ENCODE measurements at places on chromosomes 5 and 9.
A peak's percentile ranks its signal among the peaks of the same experiment; 100 is the strongest.

DNA sequence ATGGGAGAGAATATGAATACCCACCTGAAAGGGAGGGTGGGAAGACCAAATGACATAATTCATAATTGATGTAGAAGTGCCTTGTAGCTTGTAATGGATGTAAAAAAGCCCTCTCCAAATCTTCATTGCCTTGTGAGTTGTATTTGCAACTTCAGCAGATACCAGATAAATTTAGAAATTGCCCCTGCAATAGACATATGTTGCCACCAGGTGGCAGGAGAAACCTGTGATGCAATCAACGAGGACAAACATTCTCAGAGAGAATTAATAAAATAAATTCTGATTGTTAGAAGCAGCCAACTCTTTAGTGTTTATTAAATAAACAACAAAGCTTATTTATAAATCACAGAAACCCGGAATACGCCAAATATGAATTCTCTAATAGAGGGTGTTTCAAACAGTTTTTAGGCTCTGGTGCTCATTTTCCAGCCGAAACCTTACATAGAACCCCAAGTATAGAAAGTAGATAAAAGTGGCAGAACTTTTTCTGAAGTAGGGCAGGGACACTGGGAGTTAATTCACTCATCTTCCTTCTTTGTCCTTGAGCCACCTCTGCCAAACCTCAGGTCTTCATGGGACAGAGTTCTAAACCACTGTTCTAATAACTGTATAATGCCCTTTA, 147.8 kb downstream of the TMEM38B start:
- peak; percentile 16 for DNase-seq

DNA sequence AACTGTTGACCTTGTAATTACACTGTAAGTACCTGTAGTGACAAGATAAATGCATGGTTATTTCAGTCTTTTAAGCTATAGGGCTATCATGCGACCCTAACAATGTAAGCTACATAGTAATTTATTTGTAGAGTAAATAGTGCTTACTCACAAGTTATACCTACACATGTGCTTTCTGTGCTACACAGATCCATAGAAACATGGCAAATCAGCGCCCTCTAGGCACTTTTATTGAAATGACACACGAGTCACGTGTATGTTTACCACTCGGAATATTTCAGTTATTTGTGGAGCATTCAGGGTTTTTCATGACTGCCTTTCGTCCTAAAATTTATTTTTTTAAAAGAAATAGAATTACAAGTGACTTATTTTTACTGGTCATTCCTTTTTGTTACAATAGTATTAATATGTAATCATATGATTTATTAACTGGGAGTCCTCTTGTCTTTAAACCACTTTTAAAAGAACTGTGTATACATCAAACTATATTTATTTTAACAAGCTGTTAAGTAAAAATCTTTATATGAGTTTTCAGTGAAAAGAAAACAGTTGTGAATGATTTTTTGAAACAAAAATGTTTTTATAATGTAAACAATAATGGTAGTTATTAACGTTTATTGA, 1242.3 kb upstream of the WWC1 start:
- DNase-seq: peak; percentile 41

- no peak for DNase-seq
Observed at GRCh38 chr5:168064457-168064856, 227.0 kb upstream of the WWC1 start.

- no peak for DNase-seq
Observed at GRCh38 chr5:100826133-100826532, 76.9 kb downstream of the ST8SIA4 start.

DNA sequence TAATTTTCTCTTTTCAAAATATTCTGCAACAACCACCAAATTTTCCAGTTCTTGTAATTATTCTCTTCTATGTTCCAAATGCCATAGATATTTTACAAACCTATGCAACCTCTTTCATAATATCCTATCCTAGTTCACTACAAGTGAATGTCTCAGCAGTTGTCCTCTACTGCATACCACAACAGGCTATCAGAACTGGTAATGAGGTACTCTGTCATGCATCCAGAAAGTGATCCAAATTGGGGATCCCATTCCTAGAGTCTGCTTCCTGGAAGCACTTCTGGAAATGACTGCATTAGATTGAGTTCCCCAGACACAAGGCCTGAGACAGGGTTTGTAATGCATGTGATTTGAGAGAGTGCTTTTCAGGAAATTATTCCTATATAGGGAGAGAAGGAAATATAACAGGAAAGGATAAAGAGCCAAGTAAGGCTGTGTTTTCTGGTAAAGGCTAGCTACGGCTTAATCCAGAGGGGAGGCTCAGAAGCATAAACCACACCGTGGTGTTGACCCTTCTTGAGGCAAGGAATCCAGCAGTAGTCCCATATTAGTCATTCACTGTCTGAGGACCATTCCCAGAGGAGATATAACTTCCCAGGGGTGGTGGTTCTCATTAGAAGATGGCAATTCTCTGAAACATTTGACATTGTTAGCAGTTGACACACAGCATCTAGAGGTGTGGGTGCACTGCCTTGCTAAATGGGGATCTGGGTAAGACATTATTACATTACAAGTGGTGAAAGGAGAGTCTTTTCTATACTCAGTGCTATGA, 80.3 kb upstream of the FST start:
- no peak for DNase-seq

GRCh38 chr5:34682926-34683623, 26.9 kb downstream of the RAI14 start:
- DNase-seq: peak; percentile 64

GRCh38 chr5:168227973-168228615, 63.4 kb upstream of the WWC1 start:
- no peak for DNase-seq

GRCh38 chr9:91296354-91296753, 65.4 kb downstream of the AUH start:
- no peak for DNase-seq

DNA sequence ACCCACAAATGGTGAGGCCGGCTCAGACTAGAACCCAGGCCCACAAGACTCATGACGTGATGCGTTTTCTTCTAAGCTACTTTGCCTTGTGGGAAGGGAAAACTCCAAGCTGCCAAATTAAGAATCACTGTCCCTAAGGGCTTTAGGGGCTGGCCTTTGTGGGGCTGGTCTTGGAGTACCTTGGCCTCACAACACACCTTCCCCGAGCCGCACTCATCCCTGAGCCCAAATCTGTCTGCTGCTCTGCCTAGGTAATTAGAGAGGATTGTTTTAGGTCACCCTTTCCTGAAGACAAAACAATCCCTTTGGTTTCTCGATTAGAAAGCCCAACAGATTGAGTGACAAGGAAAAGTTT, 137.3 kb downstream of the SEMA6A start:
- no peak for DNase-seq

DNA sequence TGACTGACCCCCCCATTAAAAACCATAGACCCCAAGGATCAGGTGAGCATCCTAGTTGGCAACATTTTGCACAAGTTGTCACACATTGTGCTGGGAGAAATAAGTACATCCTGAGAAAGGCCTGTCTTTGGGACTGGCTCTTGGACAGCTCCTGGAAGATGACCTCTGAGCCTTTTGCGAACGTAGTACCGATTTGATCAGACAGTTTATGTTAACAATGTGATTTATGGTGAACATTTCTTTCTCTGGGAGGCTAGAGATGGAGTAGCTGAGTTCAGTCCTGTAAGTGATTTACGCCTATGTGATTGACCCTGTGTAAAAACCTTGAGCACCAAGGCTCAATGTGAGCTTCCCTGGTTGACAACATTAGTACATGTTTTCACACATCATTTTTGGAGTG, 41.7 kb downstream of the LOX start:
- DNase-seq: no peak

- no peak for DNase-seq
Observed at GRCh38 chr5:72106817-72107130, 501 bp upstream of the MAP1B start.

- DNase-seq: no peak
Observed at GRCh38 chr9:124766326-124766725, 4.8 kb downstream of the NR6A1 start.

- no peak for DNase-seq
Observed at GRCh38 chr9:101126556-101126955, 98.0 kb downstream of the PLPPR1 start.

GRCh38 chr9:135533674-135534073, 12.3 kb upstream of the OBP2A start:
- no peak for DNase-seq

- DNase-seq: no peak
Observed at GRCh38 chr9:113536483-113537228, 73.1 kb downstream of the RGS3 start.

DNA sequence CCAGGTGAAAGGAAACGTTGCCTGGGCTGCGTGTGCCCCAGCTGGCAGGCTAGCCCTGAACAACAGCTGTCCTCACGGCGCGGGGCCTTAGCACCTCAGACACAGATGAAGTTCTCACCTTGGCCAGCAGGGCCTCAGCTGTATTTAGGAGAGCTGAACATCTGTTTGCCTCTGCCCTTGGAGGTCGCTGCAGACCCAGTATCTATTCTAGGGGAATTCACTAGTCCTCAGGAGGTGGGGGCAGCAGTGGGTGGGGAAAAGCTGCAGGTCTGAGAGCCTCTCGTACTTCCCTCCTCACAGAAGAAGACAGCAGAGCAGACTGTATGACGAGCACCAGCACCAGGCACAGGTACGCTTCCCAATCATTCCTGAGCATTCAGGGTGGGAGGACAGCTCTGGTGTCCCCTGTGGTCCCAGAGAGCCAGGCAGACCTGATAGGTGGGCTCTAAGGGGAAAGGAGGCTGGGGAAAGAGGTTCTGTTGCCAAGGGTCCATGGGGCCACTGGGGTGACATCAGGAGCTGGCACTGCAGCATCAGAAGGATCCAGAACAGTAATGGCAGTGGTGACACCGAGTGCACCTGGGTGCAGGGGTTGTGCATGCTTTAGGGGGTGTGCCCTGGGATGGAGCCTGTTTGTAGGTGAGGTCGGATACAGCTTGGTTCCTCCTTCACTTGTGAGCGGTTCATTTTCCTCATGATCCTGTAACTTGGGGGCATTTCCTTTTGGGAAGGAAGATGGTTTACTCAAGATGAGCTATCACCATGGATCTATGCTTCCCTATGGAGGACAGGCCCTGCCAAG, 13.8 kb downstream of the CD74 start:
- no peak for DNase-seq

DNA sequence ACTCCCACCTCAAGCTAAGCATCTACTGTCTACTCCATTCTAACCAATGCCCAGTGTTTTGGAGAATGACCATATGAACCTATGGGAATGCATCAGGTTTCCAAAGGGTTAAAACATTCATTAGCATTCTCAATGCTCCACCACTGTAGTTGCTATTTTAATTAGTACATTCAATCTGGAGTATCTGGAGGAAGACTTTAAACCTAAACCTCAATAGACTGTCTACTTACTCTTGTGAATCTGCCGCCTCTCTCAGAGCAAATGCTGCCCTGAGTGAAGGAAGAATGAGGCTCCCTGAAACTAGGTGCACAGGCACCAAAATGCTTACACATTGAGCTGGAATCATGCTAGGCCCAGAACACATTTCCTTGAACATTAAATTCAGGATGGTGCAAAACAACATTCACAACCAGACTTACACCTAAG, 2.0 kb downstream of the ENC1 start:
- no peak for DNase-seq

- no peak for DNase-seq
Observed at GRCh38 chr9:127866535-127866934, 10.9 kb downstream of the AK1 start.

- DNase-seq: peak; percentile 28
Observed at GRCh38 chr5:99169309-99169708, 240.5 kb upstream of the CHD1 start.

GRCh38 chr9:73210886-73211666, 59.4 kb downstream of the ANXA1 start:
- DNase-seq: no peak

DNA sequence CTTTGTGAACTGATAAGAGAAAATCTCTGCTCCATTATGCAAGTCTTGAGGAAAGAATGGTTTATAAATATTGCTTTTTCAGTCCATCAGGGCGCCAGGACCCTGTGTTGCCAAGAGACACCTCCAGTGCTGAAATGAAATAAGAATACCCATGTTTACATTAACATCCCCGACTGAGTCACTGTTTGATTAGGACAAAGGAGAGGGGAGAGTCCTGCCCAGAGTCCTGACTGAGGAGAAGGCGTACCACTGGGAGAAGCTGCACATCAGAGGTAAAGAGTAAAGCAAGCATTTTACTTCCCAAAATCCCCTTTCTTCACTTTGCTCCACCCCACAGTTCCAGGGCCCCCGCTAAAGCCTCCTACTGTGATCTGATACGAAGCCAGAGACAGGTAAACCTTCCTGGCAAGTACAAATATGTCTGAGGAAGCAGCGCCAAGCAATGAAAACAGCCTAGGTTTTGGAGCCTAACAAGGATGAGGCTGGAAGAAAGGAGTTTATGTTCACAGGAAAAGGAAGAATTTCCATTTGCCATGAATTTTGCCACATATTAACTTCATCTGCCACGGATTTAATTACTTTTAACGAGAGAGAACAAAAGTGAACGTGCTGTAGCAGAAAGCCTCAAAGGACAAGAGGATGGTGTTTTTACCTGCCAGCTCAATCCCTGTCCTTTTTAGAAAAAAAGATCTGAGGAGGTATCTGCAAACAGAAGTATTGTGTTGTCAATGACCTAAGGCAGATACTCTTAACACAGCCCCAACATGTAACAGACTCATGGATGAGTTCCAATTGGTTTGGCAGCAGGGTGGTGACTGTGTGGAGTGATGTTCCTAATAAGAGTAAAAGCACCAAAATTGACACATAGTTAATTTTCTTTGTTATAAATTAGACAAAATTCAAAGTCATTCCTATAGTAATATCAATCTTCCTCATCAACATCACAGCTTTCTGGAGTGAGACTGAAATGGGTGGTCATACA, 209.4 kb upstream of the TLE4 start:
- DNase-seq: no peak

DNA sequence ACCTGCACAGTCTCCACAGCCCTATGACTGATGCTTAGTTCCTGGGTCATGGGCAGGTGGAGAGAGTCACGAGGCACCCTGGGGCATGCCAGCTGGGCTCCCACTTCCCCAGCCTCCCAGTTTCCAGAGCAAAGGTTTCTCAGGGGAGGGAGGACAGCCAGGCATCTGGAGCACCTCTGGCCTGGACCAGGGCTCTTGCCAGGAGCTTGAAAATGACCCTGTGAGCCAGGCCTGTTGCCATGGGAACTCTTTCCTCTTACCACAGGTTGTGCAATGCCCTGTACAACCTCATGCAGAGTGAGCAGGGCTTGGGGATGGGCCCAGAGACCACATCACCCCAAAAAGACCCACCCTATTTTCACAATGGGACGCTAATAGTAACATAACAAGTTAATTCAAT, 113.1 kb downstream of the PSD2 start:
- DNase-seq: no peak
